ENCODE measurements at places on chromosomes 3 and 15. TPM values are rescaled to one million over a fixed set of nuclear protein-coding genes. Genes with fewer than 3 reads are reported as not detected.

DNA sequence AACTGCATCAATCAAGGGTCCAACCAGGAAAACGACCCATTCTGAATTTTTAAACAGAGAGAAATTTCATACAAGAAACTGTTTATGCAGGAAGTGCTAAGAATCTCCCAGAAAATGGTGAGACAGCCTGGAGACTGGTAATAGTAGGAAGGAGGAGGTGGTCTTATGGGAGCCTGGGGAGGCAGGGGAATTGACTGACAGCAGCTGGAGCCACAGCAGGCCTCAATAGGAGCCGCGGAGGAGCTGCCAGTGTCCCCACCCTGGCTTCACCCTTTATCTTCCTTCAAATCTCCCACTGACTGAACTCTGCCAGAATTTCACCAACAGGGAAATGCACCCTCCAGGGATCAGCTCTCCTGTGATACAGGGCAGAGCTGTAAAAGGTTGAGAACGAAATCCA is 7.5 kb upstream of the C3orf80 start:
- DNase-seq, result no peak

DNA sequence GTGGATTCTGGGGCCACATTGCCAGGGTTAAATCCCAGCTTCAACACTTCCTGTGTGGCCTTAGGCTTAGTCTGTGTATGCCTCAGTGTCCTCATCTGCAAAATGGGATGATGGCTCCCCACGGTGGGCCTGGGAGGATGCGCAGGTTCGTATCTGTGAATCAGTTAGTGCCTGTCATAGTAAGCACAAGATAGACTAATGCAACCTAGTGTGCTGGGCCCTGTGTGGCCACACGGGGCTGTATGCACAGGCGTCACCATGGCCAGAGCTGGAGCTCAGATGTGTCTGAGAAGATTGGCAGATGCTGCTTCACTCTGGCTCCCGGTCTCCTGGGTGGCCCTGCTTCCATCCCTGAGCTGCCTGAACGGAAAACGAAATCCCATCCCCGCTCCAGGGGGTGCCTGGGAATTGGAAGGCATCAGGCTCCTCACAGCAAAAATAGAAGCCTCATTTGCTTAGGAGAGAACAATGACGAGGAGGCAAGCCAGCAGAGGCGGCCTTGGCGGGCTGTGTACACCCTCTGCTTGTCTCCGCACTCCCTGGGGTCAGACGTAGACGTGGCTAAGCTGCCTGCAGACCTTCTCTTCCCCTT is 103.6 kb downstream of the APBA2 start:
- DNase-seq, result no peak

DNA sequence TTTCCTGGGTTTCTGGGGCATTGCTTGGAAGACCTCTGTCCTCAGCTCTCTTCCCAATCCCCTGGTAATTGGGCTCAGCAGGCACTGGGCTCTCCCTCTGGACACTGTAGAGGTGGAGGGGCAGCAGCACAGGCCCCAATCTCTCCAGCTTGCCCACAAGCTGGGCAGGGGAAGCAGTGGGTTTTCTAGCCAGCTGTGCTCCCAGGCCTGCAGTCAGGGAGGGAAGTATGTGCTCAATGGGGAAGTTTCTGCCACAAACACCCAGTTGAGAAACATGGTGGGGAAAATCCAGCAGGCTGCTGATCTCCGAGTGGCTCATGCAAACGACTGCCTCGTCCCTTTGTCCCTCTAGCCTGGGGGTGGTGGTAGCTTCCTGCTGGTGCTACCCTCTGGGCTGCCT is 12.8 kb upstream of the RFT1 start:
- no peak for DNase-seq

DNA sequence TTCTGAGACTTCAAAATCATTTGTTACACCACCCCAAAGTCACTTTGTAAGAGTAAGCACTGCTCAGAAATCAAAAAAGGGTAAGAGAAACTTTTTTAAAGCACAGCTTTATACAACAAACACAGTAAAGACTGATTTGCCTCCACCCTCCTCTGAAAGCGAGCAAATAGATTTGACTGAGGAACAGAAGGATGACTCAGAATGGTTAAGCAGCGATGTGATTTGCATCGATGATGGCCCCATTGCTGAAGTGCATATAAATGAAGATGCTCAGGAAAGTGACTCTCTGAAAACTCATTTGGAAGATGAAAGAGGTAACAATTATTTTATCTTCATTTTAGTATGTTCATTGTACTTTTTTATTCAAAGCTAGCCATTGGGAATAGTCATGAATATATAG is 32.6 kb downstream of the BLM start:
- no peak for DNase-seq

The SLC24A5 gene
- not detected for total RNA-seq

All from T-helper 17 cell (primary cell).